ENCODE measurements at places on chromosomes 12 and 14.

DNA sequence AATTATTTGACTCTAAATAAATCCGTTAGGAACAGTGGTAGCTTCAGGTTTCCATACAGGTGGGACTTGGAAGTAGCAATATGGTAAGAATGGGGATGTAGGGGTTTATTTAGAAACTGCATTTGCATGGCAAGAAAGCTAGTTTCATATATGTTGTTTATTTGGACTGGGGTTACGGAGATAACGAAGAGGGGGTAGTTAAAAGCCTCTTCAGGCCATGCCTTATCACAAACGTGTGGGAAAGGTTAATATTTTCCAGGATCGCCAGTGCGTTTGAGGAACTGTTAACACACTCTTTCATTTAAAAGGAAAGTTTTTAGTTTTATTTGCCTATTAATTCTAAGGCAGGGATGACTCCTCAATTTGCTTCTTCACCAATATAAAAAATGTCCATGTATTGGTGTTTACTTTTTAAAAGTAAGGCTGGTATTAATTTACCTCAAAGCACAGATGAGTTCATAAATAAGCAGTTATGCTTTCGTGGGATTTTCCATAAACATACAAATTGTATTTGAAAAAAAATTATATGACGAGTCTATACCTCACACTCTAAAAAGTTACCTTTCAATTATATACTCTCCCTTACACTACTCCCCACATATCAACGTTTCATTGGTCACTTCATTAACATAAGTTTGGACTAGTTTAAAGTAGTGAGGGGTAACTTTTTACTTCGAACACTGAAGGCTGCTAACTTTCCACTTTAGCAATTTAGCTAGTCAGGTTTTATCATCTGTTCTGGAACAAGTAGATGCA, 814 bp downstream of the RAB2B start:
- DNase-seq = no peak

GRCh38 chr12:38788106-38788505, 117.3 kb downstream of the CPNE8 start:
- DNase-seq = no peak

GRCh38 chr12:3206536-3207072, 129.4 kb downstream of the TSPAN9 start:
- DNase-seq = no peak

- DNase-seq = no peak
These were observed 53.3 kb downstream of the SMIM41 start for GRCh38 chr12:52132754-52133161.

DNA sequence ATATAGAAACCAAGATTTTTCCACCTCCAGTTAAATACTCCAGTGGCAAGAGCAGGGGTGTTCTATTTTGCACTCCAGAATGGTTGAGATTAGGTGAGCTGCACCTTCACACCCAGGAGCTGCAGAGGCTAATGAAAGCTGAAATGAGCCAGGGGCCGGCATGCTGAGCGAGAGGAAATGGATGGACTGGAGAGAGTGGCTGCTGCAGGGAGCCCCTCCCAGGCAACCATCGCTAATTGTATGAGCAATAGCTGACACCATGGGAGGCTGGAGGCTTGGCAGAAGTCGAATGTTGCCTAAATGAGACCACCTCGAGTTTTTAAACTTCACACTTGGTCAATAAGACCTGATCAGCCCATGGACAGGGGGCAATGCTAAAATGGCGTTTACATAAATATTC, 301.8 kb upstream of the TMPO start:
- DNase-seq = no peak

DNA sequence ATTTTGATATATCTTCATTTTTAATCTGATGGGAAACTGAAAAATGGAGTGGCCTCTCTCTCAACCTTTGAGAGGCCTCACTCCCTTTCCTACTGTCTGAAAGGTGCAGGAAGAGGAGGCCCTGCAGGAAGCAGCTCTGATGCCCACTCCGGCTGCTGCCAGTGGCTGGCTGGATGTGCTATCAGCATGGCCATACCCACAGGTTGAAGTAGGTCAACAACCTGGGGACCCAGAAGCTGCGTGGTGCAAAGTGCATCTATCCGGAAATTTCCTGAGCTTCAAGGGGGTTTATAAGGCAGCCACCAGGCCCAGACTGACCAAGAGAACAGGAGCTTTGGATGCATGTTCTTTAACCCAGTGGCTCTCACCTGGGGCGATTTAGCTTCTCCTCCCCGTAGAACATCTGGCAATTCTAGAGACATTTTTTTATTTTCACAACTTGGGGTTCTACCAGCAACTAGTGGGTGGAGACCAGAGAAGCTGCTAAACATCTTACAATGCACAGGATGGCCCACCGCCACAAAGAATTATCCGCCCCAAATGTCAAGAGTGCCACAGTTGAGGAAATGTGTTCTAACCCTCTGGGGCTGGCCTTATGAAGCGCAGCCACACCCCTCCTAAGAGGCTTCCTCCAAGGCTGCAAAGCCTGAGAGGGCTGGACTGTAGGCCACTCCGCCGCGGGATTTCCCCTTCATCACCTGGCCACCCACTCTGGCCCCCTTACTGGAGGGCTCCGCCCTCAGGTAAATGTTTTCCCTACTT, 8.2 kb upstream of the BATF start:
- DNase-seq = no peak
